CD4-positive, alpha-beta T cell treated with Interleukin-17A for 4 hours (primary cell): ENCODE measurements at places on chromosomes 16 and 17.

DNA sequence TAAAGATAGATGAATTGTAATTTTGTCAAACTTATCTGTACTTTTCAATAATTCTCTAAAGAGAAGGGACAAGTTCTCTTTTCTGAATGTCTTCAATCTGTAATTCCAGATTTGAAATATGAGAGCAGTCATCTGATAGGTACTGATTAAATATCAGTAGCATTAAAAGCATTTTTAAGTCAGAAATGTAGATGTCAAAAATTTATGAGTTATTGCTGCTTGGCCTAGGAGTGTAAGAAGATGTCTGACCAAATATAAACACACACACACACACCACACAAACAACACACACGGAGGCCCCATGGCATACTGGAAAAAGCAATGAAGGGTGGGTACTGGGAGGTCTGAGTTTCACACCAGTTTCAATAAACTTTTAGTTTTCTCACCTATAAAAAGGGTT lies 2.4 kb upstream of the TOB1 start:
- no peak for DNase-seq

DNA sequence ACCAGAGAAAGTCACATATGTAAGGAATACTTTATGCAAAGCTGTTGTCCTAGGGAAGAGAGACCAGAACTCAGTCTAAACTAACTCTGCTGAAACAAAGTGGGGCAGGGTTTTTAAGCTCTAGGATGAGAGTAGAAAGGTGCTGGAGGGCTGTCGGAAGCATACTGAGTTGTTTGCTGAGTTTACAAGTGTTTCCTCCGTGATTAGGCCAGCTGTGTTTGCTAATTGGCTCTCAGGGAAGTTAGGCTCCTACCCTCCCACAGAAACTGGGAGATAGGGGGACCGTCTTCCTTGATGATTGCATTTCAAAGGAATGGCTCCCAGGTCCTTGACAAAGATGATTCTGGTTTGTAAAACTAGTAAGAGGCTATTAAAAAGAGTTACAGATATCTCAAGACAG lies 24.4 kb upstream of the CRYM start:
- DNase-seq, result no peak

GRCh38 chr16:49824593-49824992 lies 31.3 kb downstream of the ZNF423 start:
- DNase-seq, result no peak

GRCh38 chr16:46747777-46748651 lies at the start of gene MYLK3:
MYLK3 (minus strand) TSS chr16:46748344; CDS start chr16:46748193, 151 bp downstream.
- no peak for DNase-seq

DNA sequence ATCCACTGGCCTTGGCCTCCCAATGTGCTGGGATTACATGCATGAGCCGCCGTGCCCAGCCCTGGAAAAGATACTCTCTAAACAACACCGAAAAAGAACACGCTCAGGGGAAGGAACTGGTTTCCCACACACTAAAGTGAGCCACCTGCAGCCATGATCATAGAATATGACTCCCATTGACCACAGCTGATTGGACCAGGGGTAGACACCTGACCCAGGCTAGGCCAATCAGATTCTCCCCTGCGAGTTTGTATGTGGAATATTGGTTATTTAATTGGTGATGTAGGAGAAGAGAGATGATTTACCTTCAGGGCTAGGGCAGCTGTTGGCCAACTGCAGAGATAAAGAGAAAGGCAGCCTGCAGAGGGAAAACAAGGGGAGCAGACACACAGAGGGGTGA lies 9.0 kb upstream of the GGA2 start:
- DNase-seq, result no peak

DNA sequence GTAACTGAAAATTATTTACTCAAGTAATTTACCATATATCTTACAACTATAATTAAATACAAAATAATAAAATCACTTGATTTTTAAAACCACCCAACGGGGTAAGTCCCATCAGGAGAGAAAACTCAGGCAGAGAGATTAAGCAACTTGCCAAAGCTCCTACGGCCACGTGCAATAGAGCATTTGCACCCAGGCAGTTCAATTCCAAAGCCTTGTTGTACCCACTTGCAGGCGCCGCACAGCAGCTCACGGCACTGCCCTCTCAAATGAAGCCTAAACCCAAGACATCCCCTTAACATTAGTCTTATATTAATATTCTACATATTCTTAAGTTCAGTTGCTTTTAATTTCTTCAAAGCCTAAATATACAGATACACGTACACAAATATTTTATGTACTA lies 75.7 kb downstream of the SPAG9 start:
- DNase-seq, result no peak

DNA sequence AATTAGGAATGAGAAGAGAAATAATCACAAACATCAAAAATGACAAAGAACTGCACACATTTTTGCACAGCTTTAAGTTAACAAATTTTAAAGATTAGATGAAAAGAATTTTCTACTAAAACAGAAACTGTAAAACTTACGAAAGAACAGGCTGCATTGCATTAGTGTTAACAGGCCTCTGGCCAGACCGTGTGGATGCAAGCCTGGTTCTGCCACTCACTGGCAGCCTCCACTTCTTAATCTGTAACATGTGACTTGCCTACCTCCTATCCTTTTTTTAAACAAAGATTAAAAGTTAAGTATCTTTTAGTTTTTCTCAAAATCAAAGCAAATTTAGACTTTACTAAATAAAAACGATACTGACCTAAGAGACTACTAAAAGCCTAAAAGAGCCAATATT lies 37.5 kb downstream of the CREBBP start:
- DNase-seq, result no peak

GRCh38 chr16:82660075-82660645 lies 33.4 kb downstream of the CDH13 start:
- DNase-seq, result peak; percentile 16

GRCh38 chr16:13305019-13305755 lies 403.8 kb downstream of the SHISA9 start:
- no peak for DNase-seq

- peak; percentile 57 for DNase-seq
Observed at GRCh38 chr17:68197091-68197996, 50.5 kb upstream of the AMZ2 start.

DNA sequence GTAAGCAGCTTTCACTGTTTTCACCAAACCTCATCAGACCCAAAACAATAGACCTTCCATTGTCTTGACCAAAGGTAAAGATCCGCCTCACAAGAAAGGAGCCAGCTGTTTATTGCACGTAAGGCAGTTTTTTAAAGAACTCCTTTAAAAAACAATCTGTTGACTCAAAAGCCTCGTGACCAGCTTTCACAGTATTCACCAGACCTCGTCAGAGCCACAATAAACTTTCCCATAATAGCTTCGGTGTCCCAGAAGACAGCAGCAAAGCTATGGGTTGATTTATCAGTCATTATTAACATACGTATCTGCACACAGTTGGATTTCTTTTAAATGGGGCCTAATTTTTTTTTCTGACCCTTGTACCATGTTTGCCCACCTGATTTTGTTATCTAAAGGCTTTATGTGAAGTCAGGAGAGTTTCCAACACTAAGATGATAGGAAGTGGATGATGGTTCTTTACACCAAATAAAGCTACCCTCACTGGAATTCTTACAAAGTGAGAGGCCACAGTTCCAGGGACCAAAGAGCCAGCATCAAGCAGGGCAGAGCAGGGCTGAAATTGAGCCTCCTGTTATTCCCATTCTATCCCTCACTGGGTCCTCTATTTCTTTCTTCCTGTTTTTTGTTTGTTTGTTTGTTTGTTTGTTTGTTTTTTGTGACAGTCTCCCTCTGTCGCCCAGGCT lies 17.6 kb upstream of the HELZ start:
- no peak for DNase-seq

DNA sequence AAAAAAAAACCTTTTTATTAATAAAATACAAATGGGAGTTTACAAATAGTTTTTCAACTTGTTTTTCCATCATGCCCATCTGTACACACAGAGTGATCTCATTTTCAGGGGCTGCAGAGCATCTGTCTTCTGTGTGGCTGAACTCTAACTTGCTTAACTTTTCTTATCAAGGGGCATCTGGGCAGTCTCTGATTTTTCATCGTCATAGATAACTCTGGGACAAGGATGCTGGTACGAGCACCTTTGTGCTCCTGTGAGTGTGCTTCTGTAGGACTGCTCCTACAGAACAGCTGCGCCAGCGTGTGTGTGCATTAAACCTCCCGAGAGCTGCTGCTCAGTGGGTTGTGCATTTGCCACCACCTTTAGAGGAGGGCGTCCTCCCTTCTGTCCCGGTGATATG lies 34.6 kb upstream of the TAC4 start:
- DNase-seq, result no peak

- DNase-seq, result no peak
Observed at GRCh38 chr17:7144213-7144612, 29.6 kb upstream of the ASGR2 start.

DNA sequence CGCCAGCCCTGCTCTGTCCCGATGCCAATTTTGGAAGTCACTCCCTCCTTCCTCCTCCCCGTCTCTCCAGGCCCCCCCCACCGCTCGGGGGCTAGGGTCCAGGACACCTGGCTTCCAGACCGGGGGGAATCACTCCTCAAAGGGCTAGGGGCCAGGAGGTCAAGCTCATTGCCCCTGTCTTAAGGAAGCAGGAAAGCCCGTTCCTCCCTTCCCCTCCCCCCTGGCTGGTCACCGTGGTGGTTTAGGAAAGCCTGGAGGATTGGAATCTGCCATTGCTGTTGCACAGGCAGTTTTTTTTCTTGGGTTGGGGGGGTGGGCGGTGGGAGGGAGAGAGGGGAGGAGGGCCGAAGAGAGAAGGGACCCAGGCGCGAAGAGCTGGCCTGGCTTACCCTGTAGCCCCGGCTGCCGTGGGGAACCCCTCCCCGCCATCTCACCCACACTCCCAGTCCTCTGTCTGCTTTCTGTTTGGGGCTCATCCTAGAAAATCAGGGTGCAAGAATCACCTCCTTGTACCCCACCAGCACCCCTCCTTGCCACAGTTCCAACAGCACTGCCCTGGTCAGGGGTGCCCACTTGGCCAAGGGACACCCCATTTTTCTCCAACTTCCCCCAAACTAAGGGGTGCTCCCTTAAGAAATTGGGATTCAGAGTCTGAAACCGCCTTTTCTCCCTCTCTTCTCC lies 2.9 kb upstream of the BCL6B start:
- no peak for DNase-seq

DNA sequence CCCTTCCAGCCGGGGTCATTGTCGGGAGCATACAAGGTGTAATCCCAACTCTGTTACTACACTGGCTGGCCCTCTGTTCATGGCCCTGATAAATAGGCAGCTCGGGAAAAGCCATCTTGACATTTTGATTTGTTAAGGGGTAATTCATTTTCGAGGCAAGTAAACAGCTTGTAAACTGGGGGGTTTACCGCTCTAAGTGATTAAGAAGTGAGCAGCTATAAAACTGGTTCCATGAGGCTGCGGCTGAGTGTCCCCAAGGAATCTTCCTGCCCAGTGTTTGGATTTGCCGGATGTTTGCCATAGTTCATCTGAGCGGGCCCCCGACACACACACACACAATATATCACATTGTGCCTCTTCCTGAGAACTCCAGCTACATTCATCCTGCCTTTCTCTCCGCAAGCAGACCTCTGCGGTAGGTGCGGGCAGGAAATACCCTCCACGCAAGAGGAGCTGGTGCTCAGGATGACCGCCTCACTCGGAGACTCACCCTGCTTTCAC lies 92.2 kb downstream of the SOCS1 start:
- DNase-seq, result no peak

DNA sequence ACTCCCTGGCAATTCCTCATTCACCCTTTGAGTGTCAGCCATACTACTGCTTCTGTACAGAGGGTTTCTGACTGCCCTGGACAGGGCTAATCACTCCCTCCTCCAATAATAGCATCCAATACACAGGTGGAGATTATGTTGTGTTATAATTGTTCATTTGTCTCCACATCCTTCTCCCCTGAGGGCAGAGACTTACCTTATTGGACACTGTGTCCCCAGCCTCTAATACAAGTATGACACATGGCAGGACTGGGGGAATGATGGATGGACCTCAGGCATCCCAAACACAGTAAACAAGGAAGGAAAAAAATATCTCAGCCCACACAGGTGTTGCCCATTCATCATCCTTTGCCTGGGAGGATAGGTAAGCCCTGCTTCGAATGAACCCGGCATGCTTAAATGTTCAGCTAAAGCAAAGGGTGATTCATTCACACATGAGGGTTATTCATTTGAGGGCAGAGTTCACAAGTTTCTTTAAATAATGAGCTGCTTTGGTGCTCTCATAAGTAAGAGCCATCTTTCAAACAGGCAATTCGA lies 34.8 kb downstream of the MMD start:
- no peak for DNase-seq

GRCh38 chr17:67111327-67111726 lies 67.0 kb downstream of the CACNG1 start:
- DNase-seq, result no peak

- DNase-seq, result no peak
Observed at GRCh38 chr16:68072038-68072695, 13.0 kb upstream of the NFATC3 start.

- DNase-seq, result peak; percentile 49
Observed at GRCh38 chr17:38890410-38890746, 20.5 kb downstream of the LASP1 start.

DNA sequence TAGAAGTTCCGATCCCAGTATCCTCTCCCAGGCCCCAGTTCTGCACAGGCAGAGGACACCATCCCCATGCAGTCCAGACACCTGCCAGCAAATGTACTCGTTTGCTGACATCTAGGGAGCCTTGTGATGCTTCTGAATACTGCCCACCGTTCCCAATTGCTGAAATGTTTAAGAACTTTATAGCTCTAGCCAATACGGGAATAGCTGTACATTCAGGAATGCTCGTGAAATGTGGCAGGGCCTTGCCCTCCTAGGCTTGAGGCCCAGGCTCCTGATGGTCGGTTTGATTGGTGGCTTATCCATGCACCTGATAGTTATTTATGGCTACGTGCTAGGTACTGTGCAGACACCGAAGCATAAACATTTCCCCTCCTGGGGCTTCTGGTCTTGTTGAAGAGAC lies 255.5 kb downstream of the PRKCA start:
- DNase-seq, result no peak

GRCh38 chr17:49382556-49382955 lies 20.5 kb upstream of the ZNF652 start:
- DNase-seq, result no peak

DNA sequence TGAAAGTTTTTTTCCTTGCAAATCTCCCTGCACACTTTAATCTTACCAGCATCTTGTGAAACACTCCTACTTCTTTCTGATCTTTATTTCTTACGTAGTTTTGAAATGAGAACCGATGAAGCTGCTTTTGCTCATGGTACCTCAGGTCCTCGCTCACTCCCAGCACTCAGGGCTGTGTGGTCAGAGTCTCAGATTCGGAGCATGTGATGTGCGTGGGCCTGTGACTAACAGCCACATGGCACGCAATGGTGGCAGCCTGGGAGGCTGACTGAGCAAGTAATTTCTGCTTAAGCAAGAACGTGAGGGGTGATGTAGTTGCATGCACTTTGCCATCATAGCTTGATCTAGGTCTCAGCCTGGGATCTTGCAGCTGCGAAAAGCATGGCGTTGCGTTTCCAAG lies 624.3 kb downstream of the MAF start:
- DNase-seq, result no peak

DNA sequence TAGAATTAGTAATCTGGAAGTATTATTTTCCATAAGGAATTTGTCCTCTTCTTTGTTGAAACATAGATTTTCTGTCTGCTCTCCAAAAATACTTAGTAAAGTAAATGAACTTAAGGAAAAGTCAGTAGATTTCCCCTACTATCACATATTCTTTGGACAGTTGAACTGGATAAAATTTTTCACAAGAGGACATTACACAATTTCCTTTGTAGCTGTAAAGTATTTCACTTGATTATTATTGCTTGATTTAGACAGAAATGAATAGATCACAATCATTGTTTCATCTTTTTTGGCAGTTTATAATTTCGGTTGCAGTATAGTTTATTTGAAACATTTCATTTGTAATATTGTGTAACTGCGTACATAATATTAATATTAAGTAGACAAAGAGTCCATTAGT lies 12.5 kb downstream of the CYB5B start:
- DNase-seq, result no peak

- DNase-seq, result no peak
Observed at GRCh38 chr16:68700120-68700519, 37.0 kb upstream of the CDH1 start.
